ENCODE measurements at places on chromosomes 4 and X.

DNA sequence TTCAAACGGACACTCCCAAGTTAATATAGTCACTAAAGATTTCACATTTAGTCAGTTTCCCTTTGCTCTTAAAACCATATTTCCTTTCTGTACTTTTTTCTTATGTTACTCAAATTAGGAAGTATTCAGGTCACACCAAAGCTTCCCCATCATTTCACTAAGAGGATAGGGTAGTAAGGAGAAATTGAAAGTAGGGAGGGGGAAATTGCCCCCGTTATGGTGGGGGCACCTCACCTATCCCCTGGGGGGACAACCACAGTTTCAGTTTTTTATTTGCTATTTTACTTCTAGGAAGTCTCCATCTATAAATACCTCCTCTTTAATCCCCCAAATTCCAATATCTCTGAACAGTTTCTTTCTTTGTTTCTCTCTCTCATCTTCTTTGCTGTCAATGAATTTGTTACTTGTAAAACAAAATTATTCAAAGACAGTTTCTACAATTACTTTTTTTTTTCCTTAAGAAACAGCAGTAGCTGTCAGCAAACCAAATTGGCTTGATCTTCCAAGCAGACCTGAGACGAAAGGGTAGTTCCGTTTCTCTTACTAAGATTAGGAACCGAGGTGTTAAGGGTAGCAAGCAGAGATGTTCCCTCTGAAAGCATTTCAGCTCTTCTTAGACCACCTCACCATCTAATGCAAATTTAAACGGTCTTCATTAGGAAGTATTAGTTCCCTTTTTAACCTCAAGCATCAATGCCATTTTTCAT is 160.2 kb upstream of the KLF3 start:
- DNase-seq = no peak

DNA sequence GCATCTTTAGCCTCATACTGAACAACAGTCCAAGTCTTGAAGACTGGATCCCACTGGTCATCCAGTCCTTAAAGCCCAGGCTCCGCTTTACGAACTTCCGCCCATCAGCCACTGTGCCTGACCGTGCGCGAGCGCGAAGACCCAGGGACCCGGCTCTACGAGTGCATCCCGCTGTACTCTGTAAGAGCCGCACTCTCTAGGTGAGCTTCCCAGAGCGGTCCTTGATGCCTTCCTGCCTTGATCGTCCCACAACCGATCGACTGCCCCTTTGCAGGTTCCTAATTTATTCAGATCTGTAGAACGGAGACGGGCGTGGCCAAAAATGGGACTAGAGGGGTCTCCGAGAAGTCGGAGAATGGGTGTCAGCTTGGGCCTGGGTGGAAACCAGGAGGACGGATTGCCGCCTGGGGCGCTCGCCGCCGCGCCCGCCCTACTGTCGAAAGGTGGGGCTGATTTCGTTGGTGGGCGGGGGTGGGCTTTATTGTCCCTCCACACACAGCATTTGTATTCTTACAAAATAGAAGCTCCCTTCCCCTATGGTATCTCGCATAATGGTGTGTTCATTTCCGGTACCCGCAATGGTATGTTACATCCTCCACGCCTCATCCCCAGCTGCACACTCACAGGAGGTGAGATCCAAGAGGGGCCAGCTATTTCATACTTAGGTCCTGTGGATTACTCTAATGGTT is 42.3 kb upstream of the FAM156A start:
- DNase-seq = no peak

DNA sequence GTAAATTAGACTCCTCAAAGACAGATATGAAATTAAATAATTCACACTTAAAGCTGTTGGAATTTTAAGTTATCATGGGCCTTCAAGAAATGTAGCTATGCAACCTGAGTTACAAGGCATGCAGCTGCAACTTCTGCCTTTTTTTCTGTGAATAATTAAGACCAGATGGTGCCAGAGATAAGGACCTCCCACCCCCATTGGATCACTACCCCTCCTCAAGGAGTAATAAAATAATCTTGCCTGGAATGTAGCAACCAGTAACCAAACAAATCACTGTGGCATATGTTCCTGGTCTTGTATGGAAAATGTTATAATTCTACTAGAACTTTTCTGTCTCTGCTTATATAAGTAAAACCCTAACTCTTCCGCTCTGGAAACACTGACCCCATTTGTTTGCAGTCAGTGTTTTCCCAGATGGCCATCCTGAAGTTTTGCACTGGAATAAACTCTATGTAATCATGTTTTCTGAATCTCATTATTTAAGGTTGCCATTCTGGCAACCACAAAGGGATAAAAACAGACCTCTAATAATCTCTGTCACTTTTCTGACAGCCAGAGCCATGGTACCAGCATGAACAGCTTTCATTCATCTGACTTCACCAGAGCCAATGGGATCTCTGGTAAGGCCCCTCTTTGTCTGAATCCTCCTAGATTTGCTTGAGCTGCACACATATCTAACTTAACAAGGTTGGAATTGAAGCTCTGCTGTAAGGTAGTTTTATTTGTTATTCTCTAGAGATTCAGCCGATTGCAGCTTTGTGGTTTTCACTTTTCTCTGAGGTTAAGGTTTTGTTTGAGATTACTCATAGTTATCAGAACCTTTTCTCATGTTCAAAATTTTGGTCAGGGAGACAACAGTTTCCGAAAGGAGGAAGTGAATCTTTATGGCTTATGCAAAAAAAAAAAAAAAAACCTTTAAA is 274.6 kb downstream of the NAF1 start:
- no peak for DNase-seq

GRCh38 chrX:54090880-54091279 is 46.6 kb upstream of the PHF8 start:
- no peak for DNase-seq

DNA sequence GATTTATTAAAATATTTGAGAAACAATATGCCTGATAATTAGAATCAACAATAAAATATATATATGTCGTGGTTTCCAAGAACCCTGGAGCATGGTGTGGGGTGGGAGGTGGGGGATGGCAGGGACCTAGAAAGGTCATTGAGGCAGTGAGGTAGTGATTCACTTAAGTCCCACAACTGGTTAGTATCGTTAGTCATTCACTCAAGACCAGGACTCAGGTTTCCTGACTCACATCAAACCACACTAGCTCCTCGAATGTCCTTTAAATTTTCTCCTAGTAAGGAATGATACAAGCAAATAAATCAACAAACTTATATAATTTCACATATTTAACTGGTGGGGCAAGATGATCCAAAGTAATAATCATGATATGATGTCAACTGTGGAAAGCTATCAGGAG is 158.8 kb upstream of the AADAT start:
- DNase-seq = no peak

DNA sequence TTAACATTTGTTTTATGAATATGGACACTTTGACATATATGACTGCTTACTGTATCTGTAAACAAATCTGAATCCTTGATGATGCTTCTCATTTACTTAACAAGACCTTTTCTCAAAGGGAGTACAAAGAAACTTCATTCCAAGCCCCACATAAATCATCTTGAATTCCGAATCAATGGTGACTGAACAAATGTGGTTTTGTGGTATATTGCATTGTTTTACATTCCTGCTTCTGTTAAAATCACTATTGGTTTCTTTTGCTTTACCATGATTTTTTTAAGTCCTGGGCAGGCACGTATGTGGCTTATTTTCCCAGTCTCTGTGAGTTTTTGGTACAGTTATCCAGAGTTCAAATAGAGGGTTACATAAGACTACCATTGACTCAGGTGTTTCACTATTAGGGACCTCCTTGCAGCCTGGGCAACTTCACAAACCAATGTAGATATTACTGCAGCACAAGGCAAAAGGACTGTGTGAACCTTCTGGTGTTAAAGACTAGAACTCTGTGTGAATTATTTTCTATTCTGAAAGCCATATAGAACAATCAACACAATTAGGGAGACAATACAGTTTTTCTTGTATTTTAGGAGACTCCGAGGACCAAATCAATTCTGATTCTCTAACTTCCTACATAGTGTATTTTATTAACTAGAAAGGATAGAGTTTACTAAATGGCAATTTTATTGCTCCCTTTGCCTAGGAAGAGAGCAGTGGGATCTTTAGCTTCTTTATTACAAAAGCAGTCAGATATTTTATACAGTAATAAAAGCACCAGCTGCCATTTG is 196.4 kb downstream of the GALNTL6 start:
- no peak for DNase-seq

DNA sequence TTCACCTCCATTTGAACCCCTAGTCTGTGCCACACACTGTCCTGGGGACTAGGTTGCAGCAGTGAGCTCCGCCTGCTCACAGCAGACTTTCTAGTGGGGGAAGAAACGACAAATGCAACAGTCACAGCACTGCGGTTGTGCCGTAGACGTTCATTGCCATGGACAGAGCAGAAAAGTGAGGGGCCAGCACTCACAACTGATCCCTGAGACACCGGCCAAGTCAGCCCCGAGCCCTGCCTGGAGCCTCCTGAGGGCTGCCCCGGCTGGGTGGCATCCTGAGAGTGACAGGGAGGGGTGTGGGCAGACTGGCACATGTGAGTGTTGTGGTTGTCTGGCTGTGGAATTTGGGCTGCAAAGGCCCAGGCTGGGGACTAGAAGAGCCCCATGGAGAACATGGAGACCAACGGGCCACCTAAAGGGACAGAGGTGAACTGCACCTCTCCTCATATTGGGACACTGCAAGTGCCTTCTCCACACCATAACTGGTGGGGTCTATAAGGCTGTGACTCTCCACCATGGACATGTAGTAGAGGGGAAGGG is 4.6 kb downstream of the DUSP9 start:
- no peak for DNase-seq

DNA sequence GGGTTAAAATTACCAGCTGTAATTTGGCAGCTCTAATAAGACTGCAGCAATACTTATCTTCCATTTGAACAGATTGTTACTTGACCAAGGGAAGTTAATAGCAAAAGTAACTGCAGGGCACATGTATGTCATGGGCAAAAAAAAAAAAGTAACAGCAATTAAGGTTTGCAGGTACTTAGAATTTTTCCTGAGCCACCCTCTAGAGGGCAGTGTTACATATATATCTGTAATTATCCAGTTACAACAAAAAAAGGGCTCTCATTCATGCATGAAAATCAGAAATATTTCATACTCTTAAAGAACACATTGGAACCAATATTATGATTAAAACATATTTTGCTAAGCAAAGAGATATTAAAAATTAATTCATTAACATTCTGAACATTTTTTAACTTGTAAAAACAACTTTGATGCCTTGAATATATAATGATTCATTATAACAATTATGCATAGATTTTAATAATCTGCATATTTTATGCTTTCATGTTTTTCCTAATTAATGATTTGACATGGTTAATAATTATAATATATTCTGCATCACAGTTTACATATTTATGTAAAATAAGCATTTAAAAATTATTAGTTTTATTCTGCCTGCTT is 25.1 kb downstream of the XIAP start:
- DNase-seq = peak; percentile 70

- no peak for DNase-seq
Measured at GRCh38 chr4:185201977-185202962, 1.5 kb downstream of the CFAP97 start.

- no peak for DNase-seq
Measured at GRCh38 chr4:2172627-2173231, 69.2 kb downstream of the HAUS3 start.

DNA sequence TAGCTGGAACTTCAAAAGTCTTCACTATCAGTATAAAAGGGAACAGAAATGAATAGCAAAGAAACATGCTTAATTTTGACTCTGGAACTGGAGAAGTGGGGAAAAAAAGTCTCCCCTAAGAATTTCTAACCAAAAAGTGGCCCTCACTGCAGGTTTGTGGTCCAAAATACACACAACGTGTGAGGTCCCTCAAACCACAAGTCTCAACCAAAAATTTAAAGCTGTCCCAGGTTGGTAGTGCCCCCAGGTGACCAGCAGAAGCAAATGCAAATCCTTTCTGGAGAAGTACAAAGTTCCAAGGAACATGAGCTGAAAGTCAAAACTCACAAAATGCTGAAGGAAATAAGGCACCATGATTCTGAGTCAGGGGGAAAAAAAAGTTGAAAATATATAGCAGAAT is 23.6 kb upstream of the VAMP7 start:
- DNase-seq = no peak

DNA sequence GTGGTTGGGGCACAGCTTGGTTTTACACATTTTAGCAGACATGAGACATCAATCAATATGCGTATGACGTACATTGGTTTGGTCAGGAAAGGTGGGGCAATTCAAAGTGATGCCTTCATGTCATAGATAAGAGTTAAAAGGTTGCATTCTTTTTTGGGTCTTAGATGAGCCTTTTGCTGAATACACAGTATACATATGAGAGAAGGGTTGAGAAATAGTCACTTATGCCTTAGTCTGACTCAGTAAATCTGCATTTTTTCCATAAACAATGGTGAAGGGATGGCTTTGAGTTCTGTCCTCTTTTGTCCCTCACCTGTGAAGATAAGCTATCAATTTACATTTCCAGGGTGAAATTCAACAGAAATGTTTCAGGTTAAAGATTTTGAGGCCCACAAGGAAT is 43.9 kb upstream of the UGT2B15 start:
- no peak for DNase-seq

Measured in CD4-positive, alpha-beta T cell treated with Interleukin-4 for 1 hour (primary cell).